NCI-H2029 treated with DMSO at 0.1 percent for 48 hours (cell line): ENCODE measurements at places on chromosomes 16 and 17.

DNA sequence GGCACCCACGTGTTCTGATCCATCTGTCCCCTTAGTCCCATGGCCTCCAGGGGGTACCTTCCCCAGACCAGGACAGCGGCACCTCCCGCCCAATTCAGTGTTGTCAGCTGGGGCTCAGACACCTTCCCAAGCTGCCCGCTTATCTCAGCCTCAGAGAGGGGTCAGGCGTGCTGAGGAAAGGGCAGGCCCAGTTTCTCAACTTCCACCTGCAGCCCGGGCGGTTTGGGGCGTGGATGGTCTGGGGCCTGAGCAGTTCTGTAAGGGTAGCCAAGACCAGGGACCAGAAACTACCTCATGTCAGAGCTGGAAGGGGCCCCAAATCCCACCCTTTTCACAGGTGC, 5.1 kb downstream of the PLCD3 start:
- no peak for DNase-seq

GRCh38 chr17:61395983-61396585, 3.6 kb upstream of the TBX2 start:
- no peak for DNase-seq

GRCh38 chr17:17125136-17126084, 80.7 kb downstream of the PLD6 start:
- DNase-seq = no peak

GRCh38 chr17:78501241-78502036, 75.8 kb downstream of the DNAH17 start:
- no peak for DNase-seq

DNA sequence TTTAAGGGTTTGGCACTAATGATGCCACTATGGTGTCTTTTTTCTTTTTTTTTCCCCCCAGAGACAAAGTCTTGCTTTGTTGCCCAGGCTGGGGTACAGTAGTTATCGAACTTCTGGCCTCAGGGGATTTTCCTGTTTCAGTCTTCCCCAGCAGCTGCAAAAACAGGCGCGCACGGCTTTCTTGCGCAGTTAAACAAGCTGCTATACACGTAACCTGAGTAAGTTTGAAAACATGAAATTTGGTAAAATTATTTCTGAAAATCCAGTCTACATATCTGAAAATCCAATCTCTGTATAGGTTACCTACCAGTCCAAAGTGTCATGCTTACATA, 11.8 kb downstream of the TEX14 start:
- no peak for DNase-seq

DNA sequence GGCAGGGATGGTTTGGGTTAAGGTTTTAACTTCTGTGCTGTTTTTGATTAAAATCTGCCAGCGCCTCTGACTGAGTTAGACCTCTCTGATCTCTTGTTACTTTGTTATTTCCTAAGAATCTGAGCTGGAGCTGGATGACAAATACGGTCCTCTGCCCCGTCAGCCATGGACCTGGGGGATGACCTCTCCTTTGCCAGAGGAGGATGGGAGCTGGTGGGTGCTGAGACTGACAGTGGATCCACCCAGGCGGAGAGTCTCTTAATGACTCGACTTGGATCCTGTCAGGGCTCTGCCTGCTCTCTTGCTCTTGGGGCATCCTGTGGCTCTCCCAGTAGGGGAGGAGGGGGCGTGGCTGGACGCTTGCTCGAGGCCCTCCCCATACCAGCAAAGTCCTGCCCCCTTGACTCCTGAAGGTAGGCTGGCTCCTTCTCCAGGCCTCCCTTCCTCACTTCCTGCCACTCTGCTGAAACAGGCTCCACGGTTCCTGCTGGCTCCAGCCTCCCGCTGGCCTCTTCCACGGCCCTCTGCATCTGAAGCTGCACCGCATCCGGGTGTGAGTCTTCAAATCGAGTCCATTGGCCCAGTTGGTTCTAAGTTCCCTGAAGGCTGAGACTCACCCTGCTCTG, 24.8 kb upstream of the MAP3K14 start:
- DNase-seq = no peak

- no peak for DNase-seq
These were observed 25.4 kb upstream of the RHOT1 start for GRCh38 chr17:32116937-32117336.

- DNase-seq = no peak
These were observed 55.9 kb downstream of the TMEM100 start for GRCh38 chr17:55666806-55667205.

DNA sequence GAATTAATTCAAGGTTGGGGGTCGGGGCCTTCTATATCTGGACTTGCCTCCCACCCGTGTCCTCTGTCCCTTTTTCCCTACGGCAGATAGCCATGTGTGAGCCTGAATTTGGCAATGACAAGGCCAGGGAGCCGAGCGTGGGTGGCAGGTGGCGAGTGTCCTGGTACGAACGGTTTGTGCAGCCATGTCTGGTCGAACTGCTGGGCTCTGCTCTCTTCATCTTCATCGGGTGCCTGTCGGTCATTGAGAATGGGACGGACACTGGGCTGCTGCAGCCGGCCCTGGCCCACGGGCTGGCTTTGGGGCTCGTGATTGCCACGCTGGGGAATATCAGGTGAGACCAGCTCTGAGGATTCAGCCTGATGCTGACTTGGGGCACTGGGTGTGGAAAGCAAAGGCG, 365 bp downstream of the AQP8 start:
- DNase-seq = no peak

GRCh38 chr16:74461826-74462225, 40.5 kb upstream of the CLEC18B start:
- no peak for DNase-seq

DNA sequence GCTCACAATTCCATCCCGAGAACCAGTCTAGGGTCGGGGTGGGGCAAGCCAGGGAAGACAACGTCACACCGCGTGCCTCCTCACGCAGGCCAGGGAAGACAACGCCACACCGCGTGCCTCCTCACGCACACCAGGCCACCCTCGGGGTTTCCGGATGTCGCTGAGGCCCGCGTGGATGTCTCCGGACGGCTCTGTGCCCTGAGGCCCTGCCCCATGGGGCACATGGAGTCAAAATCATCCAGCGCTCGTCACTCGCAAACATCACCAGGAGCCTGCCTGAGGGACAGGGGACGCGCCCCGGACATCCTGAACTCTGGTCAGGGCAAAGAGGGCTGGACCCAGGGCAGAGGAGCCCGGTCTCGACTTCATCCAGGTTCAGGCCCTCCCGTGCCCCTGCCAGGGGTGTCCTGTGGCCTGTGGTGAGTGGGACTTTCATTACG, 3.7 kb downstream of the TMEM204 start:
- no peak for DNase-seq

GRCh38 chr17:20216154-20216815, 207.1 kb downstream of the SPECC1 start:
- DNase-seq = no peak

DNA sequence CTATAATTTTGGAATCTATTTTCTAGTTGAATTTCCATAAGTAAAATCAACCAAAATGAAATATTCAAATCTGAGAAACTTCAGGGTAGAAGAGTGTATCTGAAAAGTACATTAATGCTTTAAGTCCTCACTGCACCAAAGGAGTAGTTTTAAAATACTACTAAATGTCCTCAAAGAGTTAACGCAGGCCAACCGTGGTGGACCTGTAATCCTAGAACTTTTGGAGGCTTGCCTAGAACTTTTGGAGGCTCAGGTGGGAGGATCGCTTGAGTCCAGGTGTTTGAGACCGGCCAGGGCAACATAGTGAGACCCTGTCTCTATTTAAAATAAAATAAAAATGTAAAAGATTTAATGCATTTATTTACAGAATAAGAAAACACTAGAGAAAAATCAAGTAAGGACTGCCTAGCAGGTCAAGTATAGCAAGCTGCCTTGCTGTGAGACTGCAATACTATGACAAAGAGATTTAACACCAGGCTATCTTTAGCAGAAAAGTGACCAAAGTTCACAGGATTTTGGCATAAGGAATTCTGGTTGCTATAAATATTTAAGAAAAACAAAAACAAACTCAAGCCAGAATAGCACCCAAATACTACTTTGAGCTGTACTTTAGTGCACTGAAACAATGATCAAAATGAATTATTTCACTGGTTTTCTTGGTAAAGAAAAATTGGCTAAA, 41.0 kb downstream of the CHCT1 start:
- no peak for DNase-seq

GRCh38 chr17:68175416-68175815, 72.4 kb upstream of the AMZ2 start:
- no peak for DNase-seq

DNA sequence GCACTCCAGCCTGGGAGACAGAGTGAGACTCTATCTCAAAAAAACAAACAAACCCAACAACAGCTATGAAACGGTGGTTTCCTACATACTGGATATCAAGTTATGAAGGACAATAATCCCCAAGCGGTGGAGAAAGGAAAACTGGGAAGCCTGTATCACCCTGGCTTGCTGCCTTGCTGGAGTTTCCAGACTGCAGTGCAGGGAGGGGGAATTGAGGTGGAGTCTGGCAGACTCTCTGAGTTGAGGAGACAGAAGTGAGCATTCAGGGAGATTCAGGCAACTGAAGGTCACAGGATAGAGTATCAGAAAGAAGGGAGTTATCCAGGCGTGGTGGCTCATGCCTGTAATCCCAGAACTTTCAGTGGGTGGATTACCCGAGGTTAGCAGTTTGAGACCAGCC, 11.9 kb downstream of the QRICH2 start:
- DNase-seq = no peak

- DNase-seq = no peak
These were observed 10.5 kb downstream of the CEP295NL start for GRCh38 chr17:78892520-78892919.

- no peak for DNase-seq
These were observed 52.0 kb downstream of the CBFA2T3 start for GRCh38 chr16:88924834-88925539.

DNA sequence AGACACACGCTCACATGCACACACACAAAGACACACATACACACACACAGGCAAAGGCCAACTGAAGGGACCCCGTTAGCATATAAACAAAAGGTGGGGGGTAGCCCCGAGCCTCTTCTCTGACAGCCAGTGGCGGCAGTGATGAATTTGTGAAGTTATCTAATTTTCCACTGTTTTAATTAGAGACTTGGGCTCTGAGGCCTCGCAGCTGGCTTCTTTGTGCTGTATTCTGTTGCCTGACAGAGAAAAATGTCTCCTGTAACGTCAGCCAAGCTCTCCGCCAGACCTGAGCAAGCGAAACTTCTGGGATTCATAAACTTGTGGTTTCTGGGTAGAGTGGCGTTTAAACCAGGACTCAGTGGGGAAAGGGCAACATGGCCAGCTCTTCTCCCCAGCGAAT, 113.9 kb upstream of the FOXF1 start:
- DNase-seq = no peak

GRCh38 chr16:68276223-68276622, 11.9 kb downstream of the SLC7A6 start:
- DNase-seq = no peak
